ENCODE measurements at places on chromosomes 6 and 20.

- DNase-seq, result no peak
Measured at GRCh38 chr6:10393544-10394225, 21.2 kb downstream of the TFAP2A start.

DNA sequence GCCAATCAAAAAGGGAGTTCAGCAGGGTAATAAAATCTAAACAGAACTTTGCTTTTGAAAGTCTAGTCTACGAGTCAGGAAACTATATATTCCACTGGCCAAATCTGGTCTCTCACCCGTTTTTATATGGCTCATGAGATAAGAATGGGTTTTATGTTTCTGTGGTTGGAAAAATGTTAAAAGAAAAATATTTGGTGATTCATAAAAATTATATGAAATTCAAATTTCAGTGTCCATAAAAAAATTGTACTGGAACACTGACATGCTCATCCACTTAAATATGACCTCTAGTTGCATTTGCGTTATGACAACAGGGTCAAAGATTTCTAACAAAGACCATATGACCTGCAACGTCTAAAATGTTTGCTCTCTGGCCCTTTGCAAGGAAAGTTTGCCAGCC is 22.3 kb upstream of the LAMP5 start:
- DNase-seq, result no peak

DNA sequence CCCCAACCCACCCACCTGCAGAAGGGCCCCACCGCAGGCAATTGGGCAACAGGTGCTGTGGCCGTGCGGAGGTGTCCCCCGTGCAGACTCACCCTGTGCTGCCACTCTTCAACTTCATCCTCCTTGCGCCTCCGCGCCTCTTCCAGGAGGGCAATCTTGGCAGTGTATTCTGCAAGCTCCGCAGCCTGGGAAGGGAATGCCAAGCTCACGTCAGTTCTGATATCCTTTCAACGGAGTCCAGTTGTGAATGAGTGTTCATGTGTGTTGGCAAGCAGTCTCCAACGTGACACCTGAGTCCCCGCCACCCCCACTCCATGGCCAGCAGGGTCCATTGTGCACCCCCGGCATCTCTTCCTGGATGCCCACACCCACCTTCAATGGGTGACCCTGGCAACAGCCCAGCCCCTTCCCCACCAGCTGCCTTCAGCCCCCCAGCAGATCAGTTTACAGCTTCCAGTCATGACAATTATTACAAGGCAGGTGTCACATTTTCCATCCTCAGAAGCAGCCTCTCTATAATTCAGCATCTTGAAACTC is 49.9 kb downstream of the EZR start:
- DNase-seq, result no peak

GRCh38 chr6:90233994-90234393 is 62.6 kb downstream of the BACH2 start:
- DNase-seq, result peak; percentile 81

- no peak for DNase-seq
Measured at GRCh38 chr20:53263554-53264438, 291.6 kb downstream of the TSHZ2 start.

GRCh38 chr20:33304046-33304445 is 21.0 kb downstream of the BPIFB1 start:
- no peak for DNase-seq

DNA sequence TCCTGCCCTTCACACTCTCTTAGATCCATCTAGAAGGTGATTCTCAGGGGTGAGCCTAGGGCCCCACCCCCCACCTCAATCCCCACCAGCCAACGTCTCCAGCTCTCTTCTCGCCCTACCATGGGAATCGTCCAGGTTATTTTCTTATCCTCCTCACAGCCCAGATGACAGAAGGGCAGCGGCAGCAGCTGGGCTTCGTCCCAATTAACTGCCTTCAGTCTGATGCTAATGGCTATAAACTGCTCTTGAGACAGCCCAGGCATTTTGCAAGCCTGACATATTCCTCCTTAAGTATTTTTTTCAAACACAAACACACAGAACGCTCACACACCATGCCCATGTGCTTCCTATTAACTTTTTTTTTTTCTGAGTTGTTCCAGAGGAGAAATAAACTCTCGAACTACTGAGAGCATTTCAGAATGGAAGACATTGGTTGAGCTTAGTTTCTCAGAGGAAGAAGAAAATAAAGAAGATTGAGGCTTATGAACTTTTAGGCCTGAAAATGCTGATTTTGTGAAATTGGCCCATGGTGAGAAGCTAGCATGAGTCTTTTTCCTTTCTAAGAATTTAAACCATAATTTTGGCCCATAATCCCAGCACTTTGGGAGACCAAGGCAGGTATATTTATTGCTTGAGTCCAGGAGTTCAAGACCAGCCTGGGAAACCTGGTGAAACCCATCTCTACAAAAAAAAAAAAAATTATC is 124.6 kb downstream of the EYA2 start:
- DNase-seq, result no peak

DNA sequence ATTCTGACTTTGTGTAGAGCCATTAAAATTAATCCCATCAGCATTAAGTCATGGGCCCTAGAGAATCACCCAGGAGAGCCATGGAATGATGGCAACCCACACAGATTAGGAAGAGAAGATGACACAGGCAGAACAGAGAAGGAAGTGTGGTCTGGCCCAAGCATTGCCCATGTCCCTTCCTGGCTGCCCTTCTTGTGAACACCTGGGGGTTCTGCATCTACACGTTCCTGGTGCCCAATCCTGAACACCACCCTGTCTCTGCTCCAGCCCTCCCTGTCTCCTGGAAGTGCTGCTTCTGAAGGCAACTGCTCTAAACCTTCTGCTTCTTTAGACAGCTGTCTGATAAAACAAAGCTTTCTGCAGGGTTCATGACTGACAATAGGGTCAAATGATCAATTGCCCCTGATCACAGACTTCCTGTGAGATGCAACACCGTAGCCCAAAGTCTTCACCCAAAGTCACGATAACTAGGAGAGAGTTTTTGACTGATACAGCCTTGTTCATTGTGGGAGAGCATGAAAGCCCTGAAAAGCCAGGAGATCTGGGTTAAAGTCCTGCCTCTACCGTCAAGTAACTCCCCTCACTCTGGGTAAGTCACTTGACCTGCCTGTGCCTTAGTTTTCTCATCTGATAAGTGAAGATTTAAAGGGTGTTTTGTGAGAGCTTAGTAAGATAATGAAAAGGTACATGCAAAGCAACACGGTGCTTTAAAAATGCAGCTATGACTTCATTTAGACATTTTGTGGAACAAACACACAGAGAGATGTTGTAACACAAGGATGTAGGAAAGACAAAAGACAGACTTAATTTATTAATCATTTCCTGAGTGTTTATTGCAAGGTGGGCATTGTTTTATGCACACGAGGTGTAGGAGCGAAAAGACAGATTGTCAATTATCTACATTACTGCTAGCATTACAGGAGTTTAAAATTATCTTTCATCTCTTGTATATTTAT is 291.2 kb upstream of the STXBP5 start:
- DNase-seq, result no peak

DNA sequence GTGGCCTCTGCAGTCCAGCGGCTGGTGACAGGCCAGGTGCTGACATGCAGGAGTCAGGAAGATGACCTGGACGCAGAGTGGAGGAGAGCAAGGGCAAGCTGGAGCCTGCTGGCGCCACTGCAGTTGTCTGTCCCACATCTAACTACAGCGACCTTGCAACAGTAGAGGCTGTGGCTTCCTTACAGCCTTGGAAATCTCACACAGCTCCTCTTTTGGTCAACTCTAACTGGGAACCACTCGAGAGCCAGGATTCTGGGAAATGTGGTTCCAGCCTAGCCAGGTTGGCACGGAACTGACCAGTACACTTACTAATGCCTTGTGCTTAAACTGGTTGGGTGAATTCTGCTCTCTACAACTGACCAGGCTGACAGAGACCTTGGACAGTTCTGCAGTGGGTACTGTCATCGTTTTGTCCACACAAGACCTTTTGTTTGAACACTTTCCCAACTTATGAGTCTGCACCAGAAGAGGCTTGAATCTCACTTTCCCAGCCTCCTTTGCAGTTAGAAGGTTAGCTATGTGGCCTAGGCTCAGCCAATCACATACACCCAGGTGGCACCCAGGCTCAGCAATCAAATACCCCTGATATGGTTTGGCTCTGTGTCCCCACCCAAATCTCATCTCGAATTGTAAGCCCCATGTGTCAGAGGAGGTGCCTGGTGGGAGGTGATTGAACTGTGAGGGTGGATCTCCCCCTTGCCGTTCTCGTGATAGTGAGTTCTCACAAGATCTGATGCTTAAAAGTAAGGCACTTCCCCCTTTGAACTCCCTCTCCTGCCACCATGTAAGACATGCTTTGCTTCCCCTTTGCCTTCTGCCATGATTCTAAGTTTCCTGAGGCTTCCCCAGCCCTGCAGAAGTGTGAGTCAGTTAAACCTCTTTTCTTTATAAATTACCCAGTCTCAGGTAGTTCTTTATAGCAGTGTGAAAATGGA is 153.5 kb downstream of the ZMYND8 start:
- no peak for DNase-seq

DNA sequence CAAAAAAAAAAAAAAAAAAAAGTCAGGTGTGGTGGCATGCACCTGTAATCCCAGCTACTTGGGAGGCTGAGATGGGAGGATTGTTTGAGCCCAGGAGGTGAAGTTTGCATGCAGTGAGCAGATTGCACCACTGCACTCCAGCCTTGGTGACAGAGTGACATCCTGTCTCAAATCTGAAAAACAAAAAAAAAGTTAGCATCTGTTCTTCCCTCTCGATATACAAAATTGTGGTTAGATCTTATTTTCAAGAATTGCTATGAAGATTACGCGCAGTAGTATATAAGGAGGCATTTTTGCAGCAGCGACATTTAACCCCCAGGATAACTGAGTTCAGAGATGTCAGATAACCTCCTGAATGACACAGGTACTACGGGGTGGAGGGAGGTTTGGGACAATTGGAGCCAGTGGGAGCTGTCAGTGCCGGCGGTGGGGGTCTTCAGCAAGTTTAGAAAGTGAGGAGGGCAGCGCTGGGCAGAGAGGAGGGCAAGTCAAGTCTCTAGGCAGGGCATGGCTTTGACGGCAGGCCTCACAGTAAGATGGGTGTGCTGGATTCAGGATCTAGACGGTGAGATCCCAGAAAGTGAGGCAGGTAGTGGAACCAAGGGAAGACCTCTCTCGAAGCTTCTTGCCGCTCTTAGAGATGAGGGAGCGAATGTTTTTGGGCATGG is 26.2 kb upstream of the MRPS18A start:
- no peak for DNase-seq

GRCh38 chr6:9937031-9937763 is 477.7 kb downstream of the TFAP2A start:
- DNase-seq, result no peak

- DNase-seq, result no peak
Measured at GRCh38 chr6:84763886-84764331, 489 bp downstream of the TBX18 start.

GRCh38 chr6:33124947-33125346 is 49.2 kb downstream of the HLA-DPB1 start:
- no peak for DNase-seq

DNA sequence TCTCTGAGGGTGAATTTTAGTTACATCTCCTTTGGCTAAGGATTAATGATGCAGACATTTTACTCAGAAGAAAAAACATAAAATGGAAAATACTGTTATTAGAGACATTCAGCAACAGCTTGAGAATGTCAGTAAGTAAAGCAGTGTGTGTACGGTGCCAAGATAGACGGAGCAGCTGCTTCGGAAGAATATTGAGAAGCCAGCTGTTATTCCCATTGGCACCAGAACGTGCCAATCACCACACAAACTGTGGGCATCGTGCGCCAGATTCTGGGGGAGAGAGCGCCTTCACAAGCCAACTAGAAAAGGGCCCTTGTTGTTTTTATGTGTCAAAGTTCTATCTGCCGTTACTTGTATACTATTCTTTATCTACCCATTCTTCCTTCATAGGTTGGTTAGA is 163.4 kb downstream of the MTFR2 start:
- no peak for DNase-seq

- DNase-seq, result no peak
Measured at GRCh38 chr6:79269877-79270276, 35.4 kb upstream of the HMGN3 start.

GRCh38 chr20:3935295-3935955 is 46.2 kb downstream of the PANK2 start:
- DNase-seq, result no peak

Measured in CD4-positive, alpha-beta T cell treated with Interleukin-6 for 4 hours (primary cell).